ENCODE measurements at places on chromosomes 7 and 10.

- DNase-seq: no peak
Observed at GRCh38 chr7:90681336-90682022, 85.4 kb downstream of the CDK14 start.

GRCh38 chr10:72550239-72550638 lies 75.6 kb downstream of the MICU1 start:
- DNase-seq: no peak

DNA sequence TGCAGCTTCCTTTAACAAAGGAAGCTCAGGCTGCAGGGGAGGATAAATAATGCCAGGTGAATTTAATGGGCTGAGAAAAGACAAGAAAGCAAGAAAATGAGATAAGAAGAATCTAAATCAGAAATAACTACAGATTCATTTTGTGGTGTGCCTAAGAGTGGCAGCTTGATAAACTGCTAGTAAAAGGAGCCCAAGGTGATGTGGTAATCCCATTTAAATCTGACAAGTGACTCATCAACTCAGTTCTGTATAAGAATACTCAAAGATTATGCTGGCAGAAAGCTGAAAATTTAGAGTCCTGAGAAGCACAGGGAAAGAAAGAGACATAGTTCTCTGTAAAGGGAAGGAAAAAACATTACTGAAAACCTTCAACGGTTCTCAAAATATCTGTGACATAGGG lies 109.4 kb upstream of the PDE1C start:
- DNase-seq: no peak

GRCh38 chr7:103343758-103344452 lies 662 bp downstream of the DNAJC2 start:
- no peak for DNase-seq

Data from NCI-H2081 treated with DMSO at 0.1 percent for 48 hours (cell line).